ENCODE measurements at places on chromosomes 5 and 9.

GRCh38 chr5:143074414-143074996 is 304.3 kb downstream of the ARHGAP26 start:
- DNase-seq: no peak

DNA sequence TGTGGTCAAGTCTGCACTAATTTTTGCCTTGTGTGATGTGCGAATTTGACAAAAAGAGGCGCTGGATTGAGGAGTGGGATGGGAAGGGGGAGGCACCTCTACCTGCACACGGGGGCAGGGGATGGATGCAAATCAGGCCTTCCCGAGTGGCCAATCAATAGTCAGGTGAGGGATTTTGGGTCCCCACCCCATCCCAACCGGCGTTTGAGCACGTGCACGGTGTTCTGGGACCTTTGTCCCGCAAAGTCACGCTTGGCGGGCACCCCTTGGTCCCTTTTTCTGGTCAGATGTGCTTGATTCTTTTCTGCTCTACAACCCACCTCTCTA is 685 bp upstream of the ADAMTS19 start:
- no peak for DNase-seq

GRCh38 chr9:107684224-107684623 is 194.7 kb upstream of the KLF4 start:
- no peak for DNase-seq

DNA sequence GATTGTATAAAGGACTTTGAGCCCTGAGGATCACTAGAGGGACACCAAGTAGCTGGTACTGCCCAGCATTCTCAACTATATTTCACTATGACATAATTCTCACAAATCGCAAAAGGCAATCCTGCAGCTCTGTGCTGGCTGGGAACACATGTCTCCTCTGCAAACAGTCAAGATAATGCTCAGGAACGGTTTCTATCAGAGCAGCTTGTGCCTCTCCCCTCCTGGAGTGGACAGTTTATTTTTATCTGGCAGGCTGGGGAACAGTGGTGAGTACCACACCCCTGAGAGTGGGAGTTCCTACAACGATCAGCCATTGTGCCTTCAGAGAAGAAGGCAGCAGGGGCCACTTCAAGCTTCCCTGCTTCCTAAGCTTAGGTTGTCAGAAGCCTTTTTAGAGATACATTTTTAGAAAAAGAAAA is 65.8 kb downstream of the ERAP1 start:
- DNase-seq: no peak

DNA sequence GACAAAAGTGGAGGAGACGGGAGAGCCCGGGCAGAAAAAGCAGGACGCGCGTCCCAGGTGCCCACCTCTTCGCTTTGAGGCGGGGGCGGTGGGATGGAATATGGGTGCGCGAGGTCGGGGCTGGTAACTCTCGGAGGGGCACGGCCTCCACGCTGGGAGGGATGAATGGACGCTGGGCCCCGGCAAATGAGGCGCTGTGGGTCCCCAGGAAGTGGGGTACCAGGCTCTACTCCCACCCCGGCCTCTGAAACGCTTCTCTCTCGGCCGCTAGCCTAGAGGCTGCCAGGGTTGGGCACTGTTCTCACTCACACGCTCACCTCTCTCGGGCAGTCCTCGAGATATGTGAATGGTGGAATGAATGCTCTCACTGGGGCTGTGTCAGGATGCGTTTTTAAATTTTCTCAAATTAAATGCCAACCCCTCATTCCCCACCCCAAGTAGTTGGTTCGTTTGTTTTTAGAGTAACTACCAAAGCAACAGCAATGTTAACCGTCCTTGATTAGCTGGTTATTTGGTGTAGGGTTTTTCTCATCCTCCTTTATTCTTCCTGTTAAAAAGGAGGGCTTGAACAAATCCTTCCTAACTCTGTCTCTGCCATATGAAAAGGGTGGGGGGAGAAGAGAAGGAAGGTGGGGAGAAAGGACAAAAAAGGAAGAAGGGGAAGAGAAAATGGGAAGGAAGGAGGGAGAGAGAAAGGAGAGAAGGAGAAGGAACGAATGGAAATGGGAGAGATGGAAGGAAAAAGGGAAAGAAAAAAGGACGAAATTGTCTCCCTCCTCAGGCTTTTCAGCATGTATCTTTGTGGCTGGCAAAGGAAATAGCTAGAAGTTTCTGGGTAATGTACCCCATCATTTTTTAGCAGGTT is 1.3 kb upstream of the EBF1 start:
- no peak for DNase-seq

DNA sequence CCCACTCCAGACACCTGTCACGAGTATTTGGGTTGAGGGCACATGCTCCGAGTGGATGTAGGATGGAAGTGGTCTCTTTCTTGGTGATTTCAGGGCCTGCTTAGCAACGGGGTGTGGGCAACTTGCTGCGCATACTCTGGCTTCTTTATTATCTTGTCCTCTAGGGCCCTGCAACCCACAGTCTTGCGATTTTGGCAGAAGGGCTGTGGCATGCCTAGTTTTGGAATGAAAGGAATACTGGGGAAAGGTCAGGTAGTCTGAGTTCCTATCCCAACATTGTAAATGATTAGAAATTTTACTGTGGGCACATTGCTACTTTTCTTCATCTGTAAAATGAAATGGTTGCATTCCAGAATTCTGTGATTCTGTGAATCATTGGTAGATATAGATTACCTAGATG is 74.3 kb downstream of the ACTBL2 start:
- no peak for DNase-seq

- no peak for DNase-seq
Observed at GRCh38 chr9:111069183-111069582, 30.9 kb upstream of the LPAR1 start.

DNA sequence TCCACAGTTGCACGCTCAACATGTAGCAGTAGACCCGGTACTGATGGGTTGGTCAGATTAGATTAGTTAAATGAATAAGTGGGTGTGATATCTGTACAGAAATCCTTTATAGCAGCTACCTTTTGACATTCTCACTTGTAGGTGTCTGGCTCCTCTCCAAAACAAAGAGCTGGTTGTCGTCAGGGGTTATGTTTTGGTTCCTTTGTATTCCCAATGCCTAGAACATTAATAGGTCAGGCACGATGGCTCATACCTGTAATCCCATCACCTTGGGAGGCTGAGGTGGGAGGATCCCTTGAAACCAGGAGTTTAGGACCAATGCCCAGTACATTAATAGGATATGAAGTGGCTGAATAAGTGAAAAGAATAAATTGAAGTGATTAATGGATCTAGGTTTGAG is 182.1 kb downstream of the SNCAIP start:
- DNase-seq: no peak

DNA sequence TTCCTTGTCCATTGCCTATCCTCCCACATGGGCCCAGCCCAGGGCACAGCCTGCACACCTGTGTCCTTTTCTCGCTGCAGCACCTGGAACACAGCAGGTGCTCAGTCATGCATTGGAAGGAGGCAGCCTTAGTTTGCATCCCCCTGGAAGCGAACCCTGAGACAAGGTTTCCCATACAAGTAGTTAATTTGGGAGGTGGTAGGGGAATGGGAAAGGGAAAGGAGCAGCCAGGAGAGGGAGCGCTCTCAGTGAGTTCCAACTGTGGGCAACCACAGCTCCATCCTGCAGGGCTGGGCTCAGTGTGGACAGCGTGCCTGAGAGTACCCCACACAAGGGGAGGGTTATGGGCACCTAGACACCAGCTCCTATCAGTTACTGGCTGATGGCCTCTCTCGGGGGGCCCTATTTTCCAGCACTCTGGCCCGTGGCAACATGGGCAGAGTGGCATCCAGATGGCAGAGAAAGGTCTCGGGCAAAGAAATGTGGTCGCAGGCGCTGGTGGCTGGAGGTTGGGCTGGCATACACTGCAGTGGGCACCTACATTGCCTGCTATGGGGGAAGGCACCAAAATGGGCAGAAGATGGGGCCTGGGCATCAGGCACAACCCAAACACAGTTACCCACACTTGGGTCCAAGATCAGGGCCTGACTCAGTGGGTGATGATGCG is 50.1 kb downstream of the TSPAN17 start:
- DNase-seq: no peak

DNA sequence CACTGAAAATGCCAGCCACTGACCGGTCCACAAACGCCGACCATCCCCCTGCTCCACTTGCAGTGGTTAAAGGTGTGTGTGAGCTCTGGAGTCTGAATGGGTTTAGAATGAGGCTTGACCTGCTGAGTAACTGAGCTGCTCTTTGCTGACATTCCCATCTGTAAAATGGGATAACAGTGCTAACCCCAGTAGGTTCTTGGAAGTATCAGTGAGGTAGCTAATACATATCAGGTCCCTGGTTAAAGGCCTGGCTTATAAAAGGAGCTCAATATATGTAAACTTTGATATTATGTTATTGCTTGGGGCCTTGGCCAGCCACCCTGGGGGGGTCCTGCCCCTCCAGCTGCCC is 31.1 kb upstream of the DAB2IP start:
- DNase-seq: no peak

- no peak for DNase-seq
Observed at GRCh38 chr9:16811987-16812685, 58.3 kb downstream of the BNC2 start.

- DNase-seq: no peak
Observed at GRCh38 chr9:137319011-137319738, 17.1 kb upstream of the NRARP start.

DNA sequence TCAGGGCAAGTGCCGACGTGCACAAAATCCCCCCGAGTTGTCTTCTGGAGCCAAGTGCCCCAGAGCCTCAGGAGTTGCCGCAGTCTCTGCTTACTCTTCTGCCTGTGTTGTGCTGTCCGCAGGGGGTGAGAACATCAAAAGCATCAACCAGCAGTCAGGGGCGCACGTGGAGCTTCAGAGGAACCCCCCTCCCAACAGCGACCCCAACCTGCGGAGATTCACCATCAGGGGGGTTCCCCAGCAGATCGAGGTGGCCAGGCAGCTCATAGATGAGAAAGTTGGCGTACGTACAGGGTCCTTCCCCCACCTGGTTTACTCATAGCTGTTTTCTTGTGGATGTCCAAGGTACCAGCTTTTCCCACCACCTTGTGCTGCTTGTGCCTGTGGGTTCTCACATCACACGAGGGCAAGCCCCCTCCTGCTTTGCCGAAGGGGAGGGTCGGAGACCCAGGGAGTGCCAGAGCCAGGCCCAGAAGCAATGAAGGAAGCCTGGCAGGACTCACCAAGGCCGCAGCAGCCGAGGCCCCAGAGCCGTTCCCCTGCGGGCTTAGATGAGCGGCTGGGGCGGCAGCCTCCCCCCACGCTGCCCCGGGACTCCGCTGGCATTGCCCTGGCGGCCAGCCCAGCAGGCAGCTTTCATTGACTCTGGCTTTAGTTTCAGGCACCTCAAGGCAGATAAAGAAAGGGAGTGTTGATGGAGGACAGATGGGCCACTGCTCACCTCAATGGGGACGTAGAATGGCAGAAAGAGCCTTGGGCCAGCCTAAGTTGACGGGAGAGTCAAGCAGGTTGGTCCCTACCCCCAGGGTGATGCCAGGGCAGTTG is 33.7 kb upstream of the PRDM12 start:
- DNase-seq: no peak

DNA sequence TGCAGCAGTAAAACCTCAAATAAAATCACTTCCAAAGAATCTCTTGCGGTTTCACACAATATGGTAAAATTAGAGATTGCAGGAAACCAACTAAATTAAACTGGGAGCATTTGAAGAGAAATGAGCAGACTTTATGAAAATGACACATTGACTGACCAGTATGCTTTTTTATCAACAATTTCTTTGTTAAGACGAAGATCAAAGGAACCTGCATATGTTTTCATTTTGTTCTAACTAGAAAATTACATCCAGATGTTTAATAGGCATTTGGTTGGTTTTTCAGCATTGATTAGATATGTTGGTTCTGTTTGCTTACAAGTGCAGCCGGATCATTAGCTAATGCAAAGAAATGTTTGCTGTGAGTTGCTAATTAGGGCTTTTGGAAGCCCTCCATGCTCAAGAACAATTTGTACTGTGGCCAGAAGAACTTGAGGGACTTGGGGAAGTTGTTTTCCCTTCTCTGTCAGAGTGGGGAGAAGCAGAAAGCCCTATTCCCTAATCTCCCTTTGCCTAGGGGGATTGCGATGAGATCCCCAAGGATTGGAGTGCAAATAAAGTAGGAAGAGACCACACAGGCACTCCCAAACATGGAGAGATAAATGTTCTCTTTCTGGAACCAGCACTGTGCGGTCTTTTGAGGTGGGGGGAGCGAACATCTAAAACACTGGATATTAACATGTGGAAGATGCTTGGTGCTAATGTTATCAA is 4.5 kb upstream of the TLE1 start:
- DNase-seq: no peak

GRCh38 chr9:2241461-2241835 is 226.3 kb downstream of the SMARCA2 start:
- DNase-seq: no peak

DNA sequence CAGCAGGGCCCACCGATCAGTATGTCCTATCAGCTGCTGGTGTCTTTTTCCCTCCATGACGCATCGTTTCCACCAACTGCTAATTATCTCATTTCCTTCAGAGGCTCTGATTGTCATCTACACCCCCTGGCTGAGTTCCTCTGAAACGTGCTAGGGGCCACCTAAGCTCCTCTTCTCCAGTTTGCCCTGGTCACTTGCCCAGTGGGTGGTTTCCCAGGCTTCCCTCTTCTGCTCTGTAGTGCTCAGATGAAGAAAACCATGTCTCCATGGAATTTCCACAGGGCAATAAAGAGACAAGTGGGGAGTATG is 65.3 kb downstream of the TSTD2 start:
- DNase-seq: no peak

DNA sequence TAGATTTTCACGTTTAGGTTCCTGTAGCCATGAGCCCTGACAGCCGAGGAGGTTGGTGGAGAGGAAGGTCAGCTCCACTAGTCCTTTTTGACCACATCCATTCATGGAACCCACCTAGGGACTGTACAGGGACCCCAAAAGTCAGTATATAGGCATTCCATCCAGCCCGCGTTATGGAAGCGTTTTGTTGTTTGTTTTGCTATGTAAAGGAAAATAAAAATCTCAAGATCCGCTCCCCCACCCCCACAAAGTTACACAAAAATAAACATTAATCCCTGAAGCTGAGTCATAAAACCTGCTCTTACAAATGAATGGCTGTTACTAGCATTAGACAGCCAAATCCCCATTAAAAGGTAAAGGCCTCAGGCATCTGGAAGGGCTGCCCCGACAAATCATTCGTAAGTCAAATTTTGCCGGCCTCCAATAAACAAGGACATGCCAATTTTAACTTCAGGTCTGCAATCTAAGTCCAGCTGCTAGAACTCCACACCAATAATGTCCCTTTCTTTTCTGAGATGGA is 292.9 kb downstream of the MED10 start:
- no peak for DNase-seq

DNA sequence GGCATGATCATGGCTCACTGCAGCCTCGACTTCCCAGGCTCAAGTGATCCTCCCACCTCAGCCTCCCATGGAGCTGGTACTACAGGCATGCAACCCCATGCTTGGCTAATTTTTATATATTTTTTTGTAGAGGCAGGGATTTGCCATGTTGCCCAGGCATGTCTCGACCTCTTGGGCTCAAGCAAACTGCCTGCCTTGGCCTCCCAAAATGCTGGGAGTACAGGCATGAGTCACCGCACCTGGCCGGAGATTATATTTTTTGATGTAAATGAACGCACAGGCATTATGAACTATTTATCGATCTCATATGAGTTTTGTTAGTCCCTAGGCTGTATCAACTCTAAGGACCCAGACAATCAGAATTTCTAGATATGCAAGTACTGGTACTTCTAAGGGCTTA is 25.5 kb upstream of the CEP120 start:
- no peak for DNase-seq
